ENCODE measurements at places on chromosomes 3 and 15.

DNA sequence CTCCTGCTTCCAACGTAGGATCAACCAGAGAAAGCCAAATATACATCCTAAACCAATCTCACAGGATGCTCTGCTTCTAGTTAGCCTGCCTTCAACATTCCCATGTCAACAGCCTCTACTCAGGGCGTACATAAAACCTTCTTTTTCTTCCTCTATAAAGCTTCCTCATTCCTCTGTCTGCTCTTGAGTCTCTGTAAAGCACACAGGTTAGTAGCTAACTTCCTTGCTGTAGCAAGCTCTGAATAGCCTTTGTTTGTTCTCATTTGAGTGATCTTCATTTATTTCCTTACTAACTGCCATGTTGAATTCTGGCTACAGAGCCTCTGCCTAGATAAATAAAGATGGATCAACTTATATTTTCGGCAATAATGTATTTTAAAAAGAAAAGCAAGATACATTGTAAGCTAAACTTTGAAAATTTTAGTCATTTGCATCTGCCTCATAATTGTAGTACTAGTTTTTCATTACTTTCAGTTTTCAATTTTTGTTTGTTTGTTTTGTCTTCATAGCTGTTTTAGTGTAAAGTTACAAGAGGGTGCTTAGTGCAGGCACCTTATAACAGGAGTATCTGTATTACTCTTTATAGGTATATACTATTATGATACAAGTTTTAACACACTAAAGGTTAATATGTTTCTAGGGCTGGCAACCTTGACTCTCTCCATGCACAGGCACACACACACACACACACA lies 498.2 kb downstream of the PYDC2 start:
- DNase-seq, result no peak

DNA sequence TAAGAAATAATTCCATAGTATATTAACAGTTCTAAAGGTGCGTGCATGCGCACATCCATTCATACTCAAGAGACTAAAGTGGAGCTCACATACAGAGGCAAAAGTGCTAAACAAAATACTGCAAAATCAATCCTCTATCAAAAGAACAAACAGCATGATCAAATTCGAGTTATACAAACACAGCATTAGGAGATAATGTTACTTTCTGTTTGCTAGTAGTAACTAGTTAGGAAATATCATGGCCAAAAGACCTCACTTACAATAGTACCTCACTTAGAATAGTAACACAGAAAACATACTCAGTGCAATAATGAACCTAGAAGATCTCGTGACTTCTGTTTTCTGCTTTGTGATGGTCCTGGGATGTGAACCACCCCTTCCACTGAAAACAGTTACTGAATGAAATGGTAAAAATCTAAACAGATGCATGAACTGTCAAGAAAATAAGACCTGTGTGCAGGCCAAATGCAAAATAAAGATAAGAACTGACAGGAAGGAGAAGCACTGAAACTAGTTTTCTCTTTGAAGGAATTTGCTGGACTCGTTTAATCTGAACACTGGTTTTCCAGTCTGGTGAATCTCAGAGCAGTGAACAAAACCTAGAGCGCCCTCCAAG lies 20.9 kb upstream of the CEMIP start:
- no peak for DNase-seq

GRCh38 chr3:118412503-118412902 lies 622.1 kb downstream of the IGSF11 start:
- no peak for DNase-seq

DNA sequence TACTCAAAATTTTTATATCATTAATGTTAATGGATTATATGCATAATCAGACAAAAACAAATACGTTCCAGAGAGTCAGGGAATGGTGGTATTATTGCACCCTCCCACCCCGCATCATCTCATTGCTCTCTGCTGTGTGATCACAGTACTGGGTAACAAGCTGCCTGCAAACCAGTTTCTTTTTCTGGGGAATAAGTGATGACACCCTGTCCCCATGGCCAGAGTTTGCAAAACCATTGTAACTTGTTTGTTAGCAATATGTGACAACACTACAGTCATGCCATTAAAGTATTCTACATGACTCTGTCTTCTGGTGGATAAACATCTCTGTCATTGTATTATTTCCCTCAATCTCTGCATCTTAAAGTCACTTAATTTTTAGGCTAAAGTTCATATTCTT lies 39.5 kb downstream of the ZBTB38 start:
- DNase-seq, result no peak

- DNase-seq, result no peak
Observed at GRCh38 chr3:37849146-37849923, 12.3 kb upstream of the CTDSPL start.

DNA sequence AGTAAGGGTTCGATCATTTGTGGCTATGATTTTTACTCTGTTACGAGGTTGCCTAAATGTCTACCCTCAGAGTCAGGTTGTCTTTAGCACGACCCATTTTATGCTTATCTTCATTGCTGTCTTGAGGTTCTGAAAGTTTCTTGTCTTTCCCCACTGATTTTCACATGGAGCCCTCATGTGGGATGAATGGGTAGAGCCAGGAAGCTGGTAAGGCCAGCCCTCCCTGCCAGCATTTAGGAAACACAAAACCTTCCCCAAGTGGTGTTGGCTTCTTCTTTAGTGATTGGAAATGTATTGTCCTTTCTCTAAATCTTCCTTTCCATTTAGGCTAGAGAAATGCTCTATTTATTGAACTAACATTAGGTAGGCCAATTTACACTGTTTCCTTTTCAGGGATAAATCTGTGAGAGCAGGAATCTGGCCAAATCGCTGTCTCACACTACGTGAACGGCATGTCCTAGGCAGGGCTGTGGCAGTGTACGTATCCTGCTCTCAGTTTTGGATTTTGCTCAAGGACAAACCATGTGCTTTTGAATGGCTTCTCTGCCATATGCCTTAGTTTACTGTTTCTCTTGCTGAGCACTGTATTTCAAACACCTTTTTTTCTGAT lies 43.7 kb downstream of the MYZAP start:
- no peak for DNase-seq

Measured in NCI-H2227 treated with DMSO at 0.1 percent for 48 hours (cell line).